Activated T-cell treated with anti-CD3 and anti-CD28 coated beads, Interleukin-2, amount 50 U/mL, for 72 hours (primary cell): ENCODE measurements at places on chromosomes 7 and 10. TPM values are rescaled to one million over a fixed set of nuclear protein-coding genes. Genes with fewer than 3 reads are reported as not detected.

The CRHR2 gene
- total RNA-seq, result not detected

The NRP1 gene
- total RNA-seq, result 0.84 TPM

The EBF3 gene
- not detected for total RNA-seq

- DNase-seq, result no peak
- no peaks in the 10 kb centered on the region for H3K36me3 ChIP-seq
- peaks cover 58% of the 10 kb centered on the region for H3K27me3 ChIP-seq
- H3K27ac ChIP-seq, result no peak overlapping the region
- no peak overlapping the region for H3K4me3 ChIP-seq
Observed at GRCh38 chr10:70673929-70674559, 1.7 kb downstream of the ADAMTS14 start.

DNA sequence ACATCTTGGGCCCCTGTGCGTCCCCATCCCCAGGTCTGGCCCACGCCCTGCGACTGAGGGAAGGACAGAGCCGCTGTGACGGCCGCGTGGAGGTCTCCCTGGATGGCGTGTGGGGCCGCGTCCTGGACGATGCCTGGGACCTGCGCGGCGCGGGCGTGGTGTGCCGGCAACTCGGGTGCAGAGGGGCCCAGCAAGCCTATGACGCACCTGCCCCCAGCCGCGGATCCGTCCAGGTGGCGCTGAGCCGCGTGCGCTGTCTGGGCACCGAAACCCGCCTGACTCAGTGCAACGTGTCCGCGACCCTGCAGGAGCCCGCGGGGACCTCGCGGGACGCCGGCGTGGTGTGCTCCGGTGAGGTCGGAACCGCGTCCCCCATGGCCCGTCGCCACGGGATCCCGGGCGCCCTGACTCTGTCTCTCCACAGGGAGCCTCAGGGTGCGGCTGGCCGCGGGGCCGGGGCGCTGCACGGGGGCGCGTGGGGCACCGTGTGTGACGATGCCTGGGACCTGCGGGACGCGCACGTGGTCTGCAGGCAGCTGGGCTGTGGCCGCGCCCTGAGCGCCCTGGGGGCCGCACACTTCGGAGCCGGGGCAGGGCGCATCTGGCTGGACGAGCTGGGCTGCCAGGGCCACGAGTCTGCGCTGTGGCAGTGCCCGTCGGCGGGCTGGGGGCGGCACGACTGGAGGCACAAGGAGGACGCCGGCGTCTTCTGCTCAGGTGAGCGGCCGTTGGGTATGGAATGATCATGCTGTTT lies 5.9 kb downstream of the SCART1 start:
- H3K27me3 ChIP-seq, result no peaks in the 10 kb centered on the region
- H3K4me1 ChIP-seq, result no peaks in the 10 kb centered on the region
- H3K27ac ChIP-seq, result no peak overlapping the region
- H3K4me3 ChIP-seq, result no peak overlapping the region
- DNase-seq, result no peak
- H3K36me3 ChIP-seq, result no peaks in the 10 kb centered on the region

- H3K36me3 ChIP-seq, result no peaks in the 10 kb centered on the region
- no peaks in the 10 kb centered on the region for H3K4me1 ChIP-seq
Observed at GRCh38 chr7:131808736-131809135, 252.3 kb upstream of the PODXL start.

DNA sequence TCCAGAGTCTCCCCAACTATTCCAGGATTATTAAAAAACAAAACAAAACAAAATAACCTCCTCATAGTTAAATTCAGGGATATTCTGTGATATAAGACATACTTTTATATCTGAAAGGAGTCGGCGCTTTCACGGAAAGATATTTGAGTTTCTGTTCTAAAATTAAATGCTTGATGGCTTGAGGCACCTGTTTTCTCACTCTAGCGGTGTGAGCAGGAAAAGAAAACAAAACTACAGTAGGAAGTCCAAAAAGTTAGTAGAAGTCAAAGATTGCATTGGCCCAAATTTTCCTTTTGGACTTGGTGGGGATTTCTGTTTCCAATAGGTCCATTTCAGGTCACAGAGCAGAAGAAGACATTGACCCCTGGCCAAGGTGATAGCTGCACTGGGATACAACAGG lies 716.1 kb upstream of the POT1 start:
- no peaks in the 10 kb centered on the region for H3K4me1 ChIP-seq
- H3K27me3 ChIP-seq, result no peaks in the 10 kb centered on the region
- H3K27ac ChIP-seq, result no peak overlapping the region

- H3K27me3 ChIP-seq, result peaks cover 11% of the 10 kb centered on the region
- no peak overlapping the region for H3K4me3 ChIP-seq
- no peaks in the 10 kb centered on the region for H3K4me1 ChIP-seq
Observed at GRCh38 chr10:33293076-33293475, 41.4 kb downstream of the NRP1 start.

DNA sequence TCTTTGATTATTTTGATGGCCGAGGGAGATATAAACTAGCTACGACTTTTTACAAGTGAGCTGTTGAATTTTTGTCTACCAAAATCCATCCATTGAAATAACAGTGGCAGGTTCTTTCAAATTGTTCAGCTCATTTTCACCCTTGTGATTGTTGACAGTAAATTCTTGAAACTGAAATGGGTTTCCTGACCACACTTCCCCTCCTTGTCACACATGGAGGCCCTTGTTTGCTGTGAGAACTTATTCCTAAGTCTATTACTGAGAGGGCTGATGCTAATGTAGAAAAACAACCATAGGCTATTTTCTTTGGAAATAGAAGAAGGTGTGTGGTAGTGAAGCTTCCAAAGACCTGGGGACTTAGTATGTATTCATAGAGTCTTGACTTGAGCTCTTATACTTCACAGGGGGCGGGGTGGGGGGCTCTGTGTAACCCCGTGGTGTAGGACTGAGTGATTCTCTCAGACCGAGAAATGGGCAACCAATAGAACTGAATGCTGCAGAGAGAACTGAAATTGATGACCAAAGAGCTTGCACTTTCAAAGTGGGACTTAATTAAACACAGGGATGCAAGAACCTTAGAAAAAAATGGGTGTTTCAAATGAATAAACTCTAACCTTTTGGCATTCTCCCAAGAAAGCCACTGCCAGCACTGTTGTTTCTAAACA lies 718.9 kb downstream of the CCSER2 start:
- DNase-seq, result no peak
- no peak overlapping the region for H3K4me3 ChIP-seq
- H3K27ac ChIP-seq, result no peak overlapping the region
- no peaks in the 10 kb centered on the region for H3K4me1 ChIP-seq

DNA sequence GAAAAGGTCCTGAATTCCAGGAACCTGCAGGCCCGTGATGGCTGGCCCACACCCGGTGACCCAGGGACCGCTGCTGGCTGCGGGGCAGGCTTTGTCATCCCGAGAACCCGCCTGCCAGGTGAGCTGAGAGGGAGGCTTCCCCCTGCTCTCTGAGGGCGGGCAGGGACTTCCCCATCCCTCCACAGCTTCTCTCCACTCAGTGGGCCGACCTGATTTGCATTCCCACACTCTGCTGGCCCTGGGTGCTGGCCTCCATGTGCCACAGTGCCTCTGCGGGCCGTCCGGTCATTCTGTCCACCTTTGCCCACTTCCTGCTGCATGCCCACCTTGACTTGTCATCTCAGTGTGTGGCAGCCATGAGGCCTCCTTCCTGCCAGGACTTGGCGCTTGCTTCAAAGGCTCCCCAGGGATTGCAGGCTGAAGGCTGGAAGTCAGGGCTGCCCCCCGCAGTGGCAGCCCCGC lies 35.3 kb downstream of the PALD1 start:
- H3K27me3 ChIP-seq, result no peaks in the 10 kb centered on the region
- no peak overlapping the region for H3K4me3 ChIP-seq
- no peaks in the 10 kb centered on the region for H3K4me1 ChIP-seq
- no peak overlapping the region for H3K27ac ChIP-seq
- peak; percentile 26 for DNase-seq
